ENCODE measurements at places on chromosomes 1 and 21.

- no peak for DNase-seq
- peak overlapping the region; percentile 95 for H3K27ac ChIP-seq
- peaks cover 49% of the 10 kb centered on the region for H3K36me3 ChIP-seq
- H3K4me3 ChIP-seq, result peak overlapping the region; percentile 96
- no peaks in the 10 kb centered on the region for H3K27me3 ChIP-seq
These were observed 3.2 kb downstream of the IRF2BP2 start for GRCh38 chr1:234606784-234607108.

- H3K36me3 ChIP-seq, result no peaks in the 10 kb centered on the region
- H3K4me1 ChIP-seq, result peaks cover 4% of the 10 kb centered on the region
- no peak overlapping the region for H3K4me3 ChIP-seq
- no peaks in the 10 kb centered on the region for H3K27me3 ChIP-seq
These were observed 220.1 kb upstream of the SAMSN1 start for GRCh38 chr21:14766241-14766640.

DNA sequence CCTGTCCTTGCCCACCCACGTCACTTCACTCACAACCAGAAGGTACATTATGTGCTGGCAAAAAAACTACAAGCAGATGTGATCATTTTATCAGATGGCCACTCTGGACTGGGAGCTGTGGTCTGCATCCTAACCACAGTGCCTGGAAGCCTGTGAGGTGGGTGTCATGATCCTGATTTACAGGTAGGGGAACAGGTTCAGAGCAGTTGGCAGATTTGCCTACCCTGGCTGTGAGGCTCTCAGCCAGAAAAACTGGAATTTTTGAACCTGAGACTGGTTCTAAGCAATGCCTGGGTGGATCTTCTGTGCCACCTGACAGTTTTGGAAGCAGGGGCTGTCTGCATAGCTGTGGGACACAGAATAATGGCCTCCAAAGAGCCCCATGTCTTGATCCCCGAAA lies 150.8 kb downstream of the SYF2 start:
- DNase-seq, result no peak
- no peaks in the 10 kb centered on the region for H3K27me3 ChIP-seq
- no peak overlapping the region for H3K27ac ChIP-seq

DNA sequence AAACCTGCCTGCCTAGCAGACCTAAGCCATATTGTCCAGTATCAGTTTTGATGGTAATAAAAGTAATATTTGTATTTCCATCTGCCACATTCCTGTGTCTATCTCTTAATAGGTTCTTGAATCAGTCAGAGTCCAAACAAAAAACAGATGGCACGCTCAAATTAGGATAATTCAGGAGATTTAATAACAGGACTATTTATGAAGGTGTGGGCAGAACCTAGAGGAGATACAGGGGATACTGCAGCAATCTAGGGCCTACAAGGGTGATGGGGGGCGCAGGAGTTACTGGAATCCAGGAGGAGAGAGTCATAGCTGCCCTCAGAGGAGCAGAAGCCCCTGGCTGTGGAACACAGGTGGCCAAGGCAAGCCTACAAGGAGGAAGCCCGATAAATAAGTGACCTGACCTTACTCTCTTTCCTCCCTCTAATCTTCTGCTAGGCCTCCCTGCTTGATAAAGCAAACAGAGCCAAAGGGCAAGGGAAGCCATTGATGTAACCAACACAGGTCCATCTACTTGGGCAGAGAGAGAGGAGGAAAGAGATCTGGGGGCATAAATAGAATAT lies 11.9 kb upstream of the HYI start:
- H3K27me3 ChIP-seq, result no peaks in the 10 kb centered on the region
- no peak overlapping the region for H3K27ac ChIP-seq
- H3K36me3 ChIP-seq, result no peaks in the 10 kb centered on the region
- H3K4me3 ChIP-seq, result no peak overlapping the region
- peaks cover 6% of the 10 kb centered on the region for H3K4me1 ChIP-seq
- DNase-seq, result no peak

DNA sequence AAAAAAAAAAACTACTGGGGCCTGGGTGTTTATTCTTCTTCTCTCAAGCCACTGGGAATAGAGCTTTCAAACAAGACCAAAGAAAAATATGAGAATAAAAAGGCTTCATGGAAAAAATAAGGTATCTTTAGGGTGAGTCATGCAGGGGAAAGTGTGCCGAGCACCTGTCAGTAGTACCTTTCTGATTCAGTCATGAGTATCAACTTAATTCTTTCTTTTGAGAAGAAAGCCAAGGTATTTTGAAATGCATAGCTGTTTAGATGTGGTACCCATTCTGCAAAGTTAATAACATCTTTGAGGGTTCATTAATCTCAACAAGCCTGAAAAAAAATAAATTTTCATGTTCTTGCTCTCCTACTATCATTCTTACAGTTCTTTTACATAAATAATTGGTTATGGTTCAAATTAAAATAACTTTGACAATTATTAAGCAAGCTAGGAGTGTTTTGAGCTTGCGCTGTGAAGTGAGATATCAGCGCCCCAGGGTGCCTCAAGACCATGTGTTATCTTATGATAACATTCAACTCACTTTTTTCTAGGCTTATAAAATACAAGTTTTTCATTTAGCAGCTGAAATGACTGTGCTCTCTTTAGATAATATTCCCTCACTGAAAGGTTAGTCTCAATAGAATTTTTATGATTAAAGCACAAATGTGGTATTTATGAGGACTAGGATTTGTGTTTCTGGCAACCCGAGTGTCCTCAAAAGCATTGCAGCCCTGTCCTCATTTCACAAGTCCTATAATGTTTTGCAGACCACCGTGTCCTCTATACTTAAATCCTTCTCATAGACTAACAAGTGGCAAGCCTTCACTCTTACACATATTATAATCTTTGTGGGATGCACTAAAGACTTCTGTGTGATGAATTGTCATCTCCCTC lies 138.6 kb downstream of the SLC44A5 start:
- no peak for DNase-seq
- no peak overlapping the region for H3K27ac ChIP-seq
- no peaks in the 10 kb centered on the region for H3K4me1 ChIP-seq

GRCh38 chr1:44807364-44808062 lies 362 bp upstream of the DYNLT4 start:
- H3K27ac ChIP-seq, result peak overlapping the region; percentile 100
- H3K4me1 ChIP-seq, result peaks cover 77% of the 10 kb centered on the region
- peaks cover 35% of the 10 kb centered on the region for H3K36me3 ChIP-seq
- H3K4me3 ChIP-seq, result peak overlapping the region; percentile 40
- peak; percentile 83 for DNase-seq

GRCh38 chr1:172134087-172134731 lies 286.3 kb upstream of the C1orf105 start:
- no peaks in the 10 kb centered on the region for H3K36me3 ChIP-seq
- no peaks in the 10 kb centered on the region for H3K4me1 ChIP-seq
- no peak overlapping the region for H3K4me3 ChIP-seq
- no peaks in the 10 kb centered on the region for H3K27me3 ChIP-seq
- H3K27ac ChIP-seq, result no peak overlapping the region

DNA sequence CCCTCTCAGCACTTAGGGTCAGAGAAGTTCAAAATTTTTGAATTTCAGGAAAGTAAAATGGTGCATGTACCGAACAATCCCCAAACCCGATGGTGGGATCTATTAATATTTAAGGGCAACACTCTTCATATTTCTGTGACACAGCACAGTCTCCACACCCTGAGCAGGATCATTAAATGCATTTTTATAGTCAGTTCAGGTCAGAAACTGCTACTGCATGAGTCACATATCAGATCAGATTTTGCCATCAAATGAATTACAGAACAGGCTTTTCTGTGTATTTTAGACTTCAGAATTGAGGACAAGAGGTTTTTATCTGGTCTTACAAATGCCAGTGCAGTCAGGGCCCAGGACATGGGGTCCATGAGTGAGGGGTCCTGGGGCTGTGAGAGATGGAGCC lies 79.2 kb downstream of the RIPK4 start:
- DNase-seq, result no peak
- H3K27me3 ChIP-seq, result no peaks in the 10 kb centered on the region
- no peak overlapping the region for H3K4me3 ChIP-seq
- H3K36me3 ChIP-seq, result no peaks in the 10 kb centered on the region
- no peak overlapping the region for H3K27ac ChIP-seq

DNA sequence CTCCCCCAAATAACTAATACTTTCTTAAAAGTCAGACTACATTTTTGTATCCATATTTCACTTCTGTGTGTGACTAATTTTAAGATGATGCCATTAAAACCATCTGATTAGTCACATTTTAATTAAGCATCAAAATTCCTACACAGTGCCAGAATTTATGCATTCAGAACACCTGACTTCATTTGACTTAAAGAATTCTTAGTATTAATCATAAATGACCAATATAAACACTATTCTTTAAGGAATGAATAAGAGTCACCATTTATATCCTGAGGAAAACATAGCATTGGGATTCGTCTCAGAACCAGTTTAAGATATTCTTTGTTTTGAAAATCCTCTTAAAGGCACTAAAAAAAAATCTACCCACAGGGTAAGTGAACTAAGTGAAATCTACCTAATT lies 37.0 kb downstream of the TM2D1 start:
- H3K27ac ChIP-seq, result no peak overlapping the region
- H3K4me3 ChIP-seq, result no peak overlapping the region
- H3K4me1 ChIP-seq, result peaks cover 8% of the 10 kb centered on the region
- DNase-seq, result no peak
- H3K36me3 ChIP-seq, result no peaks in the 10 kb centered on the region

DNA sequence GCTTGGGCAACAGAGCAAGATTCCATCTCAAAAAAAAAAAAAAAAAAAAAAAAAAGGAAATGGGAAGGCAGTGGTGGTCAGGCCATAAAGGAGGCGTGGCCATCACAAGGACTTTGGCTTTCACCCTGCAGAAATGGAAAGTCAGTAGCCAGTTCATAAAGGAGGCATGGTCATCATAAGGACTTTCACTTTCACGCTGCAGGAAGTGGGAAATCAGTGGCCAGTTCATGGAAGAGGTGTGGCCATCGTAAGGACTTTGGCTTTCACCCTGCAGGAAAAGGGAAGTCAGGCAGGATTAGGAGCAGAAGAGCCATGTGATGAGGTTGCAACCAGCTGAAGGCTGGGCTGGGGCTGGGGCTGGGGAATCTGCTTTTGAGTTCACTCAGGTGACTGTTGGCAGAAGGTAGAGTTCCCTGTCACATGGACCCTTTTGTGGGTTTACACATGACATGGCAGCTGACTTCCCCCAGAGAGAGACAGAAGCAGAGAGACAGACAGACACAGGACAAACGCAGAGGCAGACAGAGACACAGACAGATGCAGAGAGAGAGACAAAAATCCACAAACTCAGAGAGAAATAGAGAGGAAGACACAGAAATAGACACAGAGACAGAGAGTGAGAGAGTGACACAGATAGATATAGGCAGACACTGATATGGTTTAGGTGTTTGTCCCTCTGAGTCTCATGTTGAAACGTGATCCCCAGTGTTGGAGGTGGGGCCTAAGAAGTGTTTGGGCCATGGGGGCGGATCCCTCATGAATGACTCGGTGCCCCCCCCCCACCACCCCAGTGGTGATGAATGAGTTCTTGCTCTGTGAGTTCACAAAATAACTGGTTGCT lies 263.9 kb upstream of the KAZN start:
- H3K4me3 ChIP-seq, result peak overlapping the region; percentile 37
- no peak for DNase-seq
- peaks cover 37% of the 10 kb centered on the region for H3K4me1 ChIP-seq
- no peaks in the 10 kb centered on the region for H3K27me3 ChIP-seq
- H3K27ac ChIP-seq, result peak overlapping the region; percentile 74

DNA sequence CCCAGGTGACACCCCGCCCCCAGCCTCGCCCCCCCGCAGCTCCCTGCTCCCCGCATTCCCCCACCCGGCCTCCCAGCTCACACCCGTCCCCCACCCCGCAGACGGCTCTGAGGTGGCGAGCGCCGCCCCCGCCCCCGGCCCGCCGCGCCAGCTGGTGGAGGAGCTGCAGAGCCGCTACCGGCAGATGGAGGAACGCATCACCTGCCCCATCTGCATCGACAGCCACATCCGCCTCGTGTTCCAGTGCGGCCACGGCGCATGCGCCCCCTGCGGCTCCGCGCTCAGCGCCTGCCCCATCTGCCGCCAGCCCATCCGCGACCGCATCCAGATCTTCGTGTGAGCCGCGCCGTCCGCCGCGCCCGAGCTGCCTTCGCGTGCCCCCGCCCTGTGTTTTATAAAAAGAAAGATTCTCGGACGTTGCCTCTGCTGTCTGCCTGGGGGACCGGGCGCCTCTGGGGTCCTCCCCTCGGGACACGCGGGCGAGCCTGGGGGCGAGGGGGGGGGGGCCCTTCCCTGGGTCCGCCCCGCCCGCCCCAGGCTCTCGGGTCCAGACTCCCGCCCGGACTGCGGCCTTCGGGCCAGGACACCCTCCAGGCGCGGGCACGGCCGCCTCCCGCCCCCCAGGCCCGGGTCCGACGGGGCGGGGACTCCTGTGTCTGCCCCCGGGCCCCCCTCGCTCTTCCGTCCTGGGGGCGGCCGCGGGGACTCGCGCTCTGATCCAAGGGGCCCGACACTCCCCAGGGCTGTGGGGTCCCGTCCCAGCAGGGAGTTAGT lies 1.6 kb upstream of the MMP23B start:
- no peaks in the 10 kb centered on the region for H3K27me3 ChIP-seq
- no peaks in the 10 kb centered on the region for H3K36me3 ChIP-seq
- peaks cover 9% of the 10 kb centered on the region for H3K4me1 ChIP-seq
- peak overlapping the region; percentile 99 for H3K27ac ChIP-seq
- DNase-seq, result peak; percentile 96
- peak overlapping the region; percentile 94 for H3K4me3 ChIP-seq

DNA sequence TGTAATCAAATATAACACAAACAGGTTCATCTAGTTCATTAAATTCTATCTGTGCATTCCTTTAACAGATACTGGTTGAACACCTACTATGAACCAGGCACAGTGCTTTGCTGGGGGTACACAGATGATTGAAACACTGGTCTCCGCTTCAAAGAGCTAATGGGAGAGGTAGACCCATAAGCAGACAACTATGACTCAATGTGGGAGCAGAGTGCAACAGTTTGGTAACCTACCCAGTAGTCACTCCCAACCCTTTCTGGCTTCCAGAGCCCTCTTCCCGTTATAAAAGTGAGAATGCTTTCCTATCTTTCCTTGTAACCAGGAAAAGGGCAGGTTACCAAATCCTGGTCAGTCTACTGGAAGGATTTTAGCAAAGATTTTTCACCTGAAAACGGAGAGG lies 8.0 kb upstream of the ETV3 start:
- H3K4me3 ChIP-seq, result no peak overlapping the region
- peaks cover 1% of the 10 kb centered on the region for H3K4me1 ChIP-seq
- no peaks in the 10 kb centered on the region for H3K27me3 ChIP-seq
- H3K27ac ChIP-seq, result no peak overlapping the region
- no peaks in the 10 kb centered on the region for H3K36me3 ChIP-seq
- no peak for DNase-seq
